ENCODE measurements at places on chromosomes 1 and 21. TPM values are rescaled to one million over a fixed set of nuclear protein-coding genes. Genes with fewer than 3 reads are reported as not detected.

Gene MFAP2
- total RNA-seq = 63.1 TPM

Gene FCN3
- total RNA-seq = not detected

Gene DMBX1
- not detected for total RNA-seq

Gene RGS8
- total RNA-seq = not detected

Gene MTARC2
- 6.8 TPM for total RNA-seq

Gene AGTRAP
- total RNA-seq = 46.2 TPM

Gene ZNHIT6
- 9.4 TPM for total RNA-seq

Gene CD1B
- total RNA-seq = not detected

Gene HSD3B2
- total RNA-seq = not detected

Gene SH2D1B
- total RNA-seq = not detected

Gene ATP1A4
- not detected for total RNA-seq

Gene RGS16
- 2.4 TPM for total RNA-seq

Gene CCNL2
- total RNA-seq = 96.1 TPM

Gene FCGR3A
- total RNA-seq = not detected

Gene TAL1
- under 0.01 TPM for total RNA-seq

Gene PLA2G2C
- not detected for total RNA-seq

Gene C1QA
- total RNA-seq = not detected

Gene KRTAP23-1
- total RNA-seq = not detected

Gene C1orf94
- total RNA-seq = not detected

Gene SCMH1
- 36.8 TPM for total RNA-seq

Gene CBR3
- total RNA-seq = 11.6 TPM

Gene TMEM52
- 0.44 TPM for total RNA-seq

Gene RAB7B
- total RNA-seq = 2.4 TPM

Gene CENPF
- 1.1 TPM for total RNA-seq

Gene ELK4
- total RNA-seq = 16.6 TPM

Gene RPE65
- not detected for total RNA-seq

Gene PAPPA2
- 1.6 TPM for total RNA-seq

Gene SPATA21
- total RNA-seq = not detected

Gene CD34
- total RNA-seq = not detected

Gene KRTAP20-4
- not detected for total RNA-seq

Gene L1TD1
- 0.14 TPM for total RNA-seq

Gene GFI1
- total RNA-seq = 0.57 TPM

Gene PGBD5
- total RNA-seq = 0.14 TPM

Gene FAM72B
- 1.5 TPM for total RNA-seq

Gene BPNT1
- 31.5 TPM for total RNA-seq

Gene MAP1LC3C
- 0.22 TPM for total RNA-seq

Gene DMAP1
- total RNA-seq = 28.8 TPM

Data from placental pericyte (primary cell).